Stimulated activated CD8-positive, alpha-beta memory T cell treated with anti-CD3 and anti-CD28 coated beads, Interleukin-15, amount 100 ng/mL, for 24 hours (primary cell): ENCODE measurements at places on chromosomes 2 and 18.

GRCh38 chr2:38279201-38279600 is 97.9 kb downstream of the ATL2 start:
- no peak for DNase-seq

DNA sequence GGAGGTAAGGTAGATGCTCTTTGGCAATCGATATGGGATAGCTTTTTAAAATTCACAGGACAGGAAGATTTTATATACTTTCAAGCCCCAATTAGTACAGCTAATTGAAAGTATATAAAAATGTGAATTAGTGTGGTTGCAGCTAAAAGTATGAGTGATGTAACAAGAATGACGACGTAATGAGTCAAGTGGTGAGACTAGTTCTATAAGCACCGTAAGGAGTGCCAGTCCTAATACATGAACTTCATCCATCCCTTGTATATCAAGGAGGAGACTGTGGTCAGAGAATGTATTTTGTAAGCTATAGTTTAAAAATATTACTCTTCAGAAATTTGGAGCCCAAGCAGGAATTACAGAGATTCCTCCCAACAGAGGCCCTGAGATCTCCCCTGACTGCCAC is 25.8 kb downstream of the DNAJC27 start:
- no peak for DNase-seq

DNA sequence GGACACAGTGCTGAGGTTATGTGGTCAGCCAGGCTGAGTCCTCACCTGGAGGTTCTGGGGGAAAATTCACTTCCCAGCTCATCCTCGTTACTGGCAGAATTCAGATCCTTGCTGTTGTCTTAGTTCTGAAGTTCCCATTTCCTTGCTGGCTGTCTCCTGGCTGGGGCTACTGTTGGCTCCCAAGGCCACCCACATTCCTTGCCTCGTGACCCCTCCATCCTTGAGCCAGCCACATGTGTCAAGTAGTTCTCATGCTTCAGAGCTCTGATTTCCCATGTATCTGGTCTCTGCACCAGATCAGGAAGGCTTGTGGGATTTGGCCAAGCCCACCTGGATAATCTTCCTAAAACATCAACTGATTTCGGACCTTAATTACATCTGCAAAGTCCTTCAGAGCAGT is 38.1 kb upstream of the RFX8 start:
- DNase-seq = no peak

GRCh38 chr18:11839556-11839955 is 11.7 kb upstream of the CHMP1B start:
- no peak for DNase-seq

DNA sequence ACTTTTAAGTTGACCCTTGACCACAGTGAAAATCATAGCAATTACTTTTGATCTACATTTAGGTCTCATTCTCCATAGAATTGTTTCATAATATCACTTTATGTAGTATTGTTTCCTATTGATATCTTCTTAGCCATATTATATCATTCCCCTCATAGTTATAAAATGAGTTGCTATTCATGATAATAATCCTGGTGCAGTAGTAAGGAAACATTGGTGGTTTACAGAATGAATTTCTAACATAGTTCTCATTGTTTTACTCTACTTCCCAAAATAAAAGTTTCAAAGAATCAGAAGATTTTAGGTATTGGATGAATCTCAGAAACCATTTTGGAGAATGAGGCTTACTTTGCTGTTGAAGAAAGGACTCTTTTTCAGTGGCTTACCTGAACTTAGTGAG is 246.0 kb downstream of the PARD3B start:
- no peak for DNase-seq

DNA sequence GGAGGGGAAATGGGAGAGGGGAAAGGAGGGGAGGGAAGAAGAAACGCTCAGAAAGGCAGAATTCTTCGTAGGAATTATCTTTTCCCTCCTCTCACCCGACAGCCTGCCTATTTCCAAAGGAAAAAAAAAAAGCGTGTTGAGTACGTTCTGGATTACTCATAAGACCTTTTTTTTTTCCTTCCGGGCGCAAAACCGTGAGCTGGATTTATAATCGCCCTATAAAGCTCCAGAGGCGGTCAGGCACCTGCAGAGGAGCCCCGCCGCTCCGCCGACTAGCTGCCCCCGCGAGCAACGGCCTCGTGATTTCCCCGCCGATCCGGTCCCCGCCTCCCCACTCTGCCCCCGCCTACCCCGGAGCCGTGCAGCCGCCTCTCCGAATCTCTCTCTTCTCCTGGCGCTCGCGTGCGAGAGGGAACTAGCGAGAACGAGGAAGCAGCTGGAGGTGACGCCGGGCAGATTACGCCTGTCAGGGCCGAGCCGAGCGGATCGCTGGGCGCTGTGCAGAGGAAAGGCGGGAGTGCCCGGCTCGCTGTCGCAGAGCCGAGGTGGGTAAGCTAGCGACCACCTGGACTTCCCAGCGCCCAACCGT is at the start of gene GAD1:
GAD1 (plus strand) TSS at position 384 of the 589 bp plus-strand sequence. CDS start 1,705 bp downstream, outside the sequence.
- no peak for DNase-seq

GRCh38 chr18:4391859-4392258 is 63.2 kb downstream of the DLGAP1 start:
- no peak for DNase-seq

DNA sequence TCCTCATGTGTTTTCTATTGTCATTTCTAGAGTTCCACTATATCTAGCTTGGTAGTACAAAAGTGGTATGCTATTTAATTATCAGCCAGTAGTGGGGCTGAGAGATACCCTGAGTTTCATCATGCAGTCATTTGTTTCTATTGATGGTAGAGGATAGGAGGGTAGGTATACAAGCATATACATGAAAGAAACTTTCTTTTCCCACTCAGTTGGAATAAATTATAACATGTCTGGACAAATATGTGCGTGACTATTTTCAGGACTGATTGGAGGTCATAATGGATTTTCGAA is 633.2 kb downstream of the NRXN1 start:
- DNase-seq = no peak

GRCh38 chr2:23292024-23292423 is 93.0 kb upstream of the KLHL29 start:
- DNase-seq = no peak

GRCh38 chr2:128754246-128754724 is 435.6 kb upstream of the HS6ST1 start:
- DNase-seq = no peak

DNA sequence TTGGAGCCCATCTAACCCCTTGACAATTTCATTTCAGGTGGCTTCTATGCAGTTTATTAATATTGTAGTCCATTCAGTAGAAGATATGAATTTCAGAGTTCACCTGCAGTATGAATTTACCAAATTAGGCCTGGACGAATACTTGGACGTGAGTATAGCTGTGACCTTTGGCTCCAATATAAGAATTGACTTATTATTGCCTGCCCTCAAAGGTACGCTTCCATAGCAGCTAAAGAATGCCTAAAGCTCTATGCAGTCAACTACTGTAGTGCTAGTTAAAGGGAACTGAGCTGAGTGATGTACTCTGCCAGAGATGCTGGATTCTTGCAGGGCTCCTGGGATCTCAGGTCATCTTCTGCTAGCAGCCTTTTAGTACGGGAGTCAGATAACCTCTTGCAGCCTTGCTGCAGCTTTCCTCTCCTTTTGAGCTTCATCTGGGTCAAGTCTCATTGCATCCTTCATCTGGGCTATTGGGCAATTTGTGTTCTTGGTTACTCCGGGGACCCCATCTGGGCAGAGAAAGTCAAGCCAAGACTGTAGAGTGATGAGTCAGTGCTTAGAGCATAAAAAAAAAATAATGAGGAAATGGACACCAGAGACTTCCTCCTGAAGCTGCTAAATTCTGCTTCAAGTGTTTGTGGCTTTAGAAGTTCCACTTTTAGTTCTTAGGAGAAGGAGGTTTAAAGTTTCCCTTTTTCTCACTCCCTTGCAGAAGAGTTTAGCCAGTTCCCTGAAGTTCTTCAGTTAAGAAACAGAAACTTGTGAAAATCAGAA is 105.6 kb downstream of the PRPF40A start:
- no peak for DNase-seq

DNA sequence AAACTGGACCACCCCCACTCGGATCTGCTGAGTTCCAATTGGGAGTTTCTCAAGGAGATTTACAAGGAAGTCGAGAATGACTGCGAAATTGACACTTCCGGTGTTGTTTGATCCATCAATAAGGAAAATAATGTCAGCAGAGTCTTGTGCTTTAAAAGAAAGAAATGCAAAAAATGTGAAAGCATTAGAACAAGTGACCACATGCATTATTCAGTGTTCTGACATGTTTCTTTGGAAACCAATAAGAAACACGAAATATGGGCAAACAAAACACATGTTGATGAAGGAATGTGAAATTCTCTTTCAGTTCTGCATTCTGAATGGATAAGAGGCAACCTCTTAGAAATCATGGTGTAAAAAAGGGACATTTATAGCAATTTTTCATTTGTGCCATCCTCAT is 25.9 kb downstream of the COL6A3 start:
- no peak for DNase-seq

GRCh38 chr2:7861910-7862702 is 819.8 kb upstream of the ID2 start:
- DNase-seq = no peak

DNA sequence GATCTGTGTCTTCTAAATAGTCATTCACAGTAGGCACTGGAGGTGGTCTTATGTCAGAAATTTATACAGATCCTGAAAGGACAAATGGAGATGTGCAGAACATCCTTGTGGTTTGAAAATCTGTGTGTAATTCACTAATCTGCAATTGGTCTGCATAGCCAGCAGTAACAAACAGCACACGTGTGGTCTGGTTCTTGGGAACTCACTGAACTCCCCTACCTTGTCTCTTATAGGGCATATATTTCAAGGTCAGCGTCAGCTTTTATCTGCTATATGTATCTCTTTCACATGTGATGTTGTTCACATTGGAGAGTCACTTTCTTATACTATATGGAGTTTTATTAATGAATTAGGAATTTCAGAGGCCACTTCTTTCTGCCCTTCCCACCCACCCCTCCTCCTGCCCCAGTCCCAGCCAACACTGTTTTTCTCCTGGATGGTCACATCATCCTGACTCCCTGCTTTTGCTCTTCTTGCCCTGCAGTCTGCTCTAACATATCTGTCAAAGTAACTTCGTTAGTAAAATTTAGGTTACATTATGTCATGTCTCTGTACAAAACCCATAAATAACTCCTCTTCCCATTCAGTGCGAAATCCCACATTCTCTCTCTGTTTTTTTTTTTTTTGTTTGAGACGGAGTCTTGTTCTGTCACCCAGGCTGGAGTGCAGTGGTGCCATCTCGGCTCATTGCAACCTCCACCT is 35.4 kb upstream of the CABYR start:
- DNase-seq = no peak

DNA sequence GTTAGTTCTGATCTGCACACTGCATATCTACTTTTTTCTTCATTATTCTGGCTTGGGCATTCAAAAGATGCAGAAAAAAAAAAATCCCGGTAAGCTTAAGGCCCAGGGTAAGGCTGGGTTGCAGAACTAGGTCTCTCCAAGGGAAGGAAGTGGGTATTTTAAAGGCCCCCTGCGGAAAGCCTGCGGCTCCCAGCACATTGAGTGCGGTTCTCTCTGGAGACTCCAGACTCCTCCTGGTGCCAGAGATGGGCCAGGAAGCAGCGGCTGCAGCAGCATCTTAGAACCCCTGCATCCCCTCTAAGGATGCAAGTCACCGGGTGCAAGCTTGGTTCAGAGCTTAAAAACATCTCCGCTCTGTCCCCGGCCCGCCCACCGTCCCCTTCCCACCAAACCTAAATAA is 49.5 kb downstream of the TGIF1 start:
- DNase-seq = no peak

GRCh38 chr2:88735853-88736252 is 44.4 kb downstream of the RPIA start:
- no peak for DNase-seq

DNA sequence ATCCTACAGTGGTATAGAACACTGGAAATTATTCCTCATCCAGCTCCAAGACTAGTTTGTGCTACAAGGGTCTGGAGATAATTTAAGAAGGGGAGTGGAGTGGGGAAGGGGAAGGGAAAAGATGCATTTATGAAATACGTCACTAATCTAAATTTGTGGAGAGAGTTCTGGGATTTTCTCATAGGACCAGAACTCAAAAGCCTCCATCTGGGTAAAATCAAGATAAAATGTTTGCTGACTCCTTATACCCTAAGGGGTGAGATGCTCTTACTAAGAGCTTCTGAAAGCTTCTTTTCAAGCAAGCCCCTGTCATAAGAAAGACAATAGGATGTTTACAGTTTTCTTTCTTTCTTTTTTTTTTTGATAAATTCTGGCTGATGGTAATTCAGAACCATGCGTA is 88.5 kb upstream of the RBMS1 start:
- DNase-seq = no peak
